T-helper 1 cell (primary cell): ENCODE measurements at places on chromosomes 6 and 20.
A peak's percentile ranks its signal among the peaks of the same experiment; 100 is the strongest.

GRCh38 chr20:14828459-14828858 is 491.0 kb upstream of the FLRT3 start:
- no peak for DNase-seq

DNA sequence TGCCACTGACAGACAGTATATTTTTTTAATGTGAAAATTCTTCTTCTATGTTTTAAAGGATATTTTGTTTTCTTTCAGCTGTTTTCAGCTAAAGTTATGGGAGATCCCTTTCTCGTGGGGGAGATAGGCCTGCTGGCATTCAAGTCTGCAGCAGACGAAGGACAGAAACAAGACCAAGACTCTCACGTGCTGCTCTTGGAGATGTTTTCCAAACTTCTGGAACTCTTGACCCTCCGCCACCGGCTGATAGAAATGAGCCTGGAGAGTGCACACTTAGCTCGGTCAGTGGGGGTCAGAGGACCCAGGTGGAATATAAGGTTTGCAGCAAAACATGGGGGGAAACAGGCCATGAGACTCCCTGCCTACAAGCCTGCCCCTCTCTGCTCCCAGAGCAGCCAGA is 120.5 kb downstream of the CD164 start:
- no peak for DNase-seq

- no peak for DNase-seq
Observed at GRCh38 chr20:44170816-44171410, 16.1 kb downstream of the JPH2 start.

DNA sequence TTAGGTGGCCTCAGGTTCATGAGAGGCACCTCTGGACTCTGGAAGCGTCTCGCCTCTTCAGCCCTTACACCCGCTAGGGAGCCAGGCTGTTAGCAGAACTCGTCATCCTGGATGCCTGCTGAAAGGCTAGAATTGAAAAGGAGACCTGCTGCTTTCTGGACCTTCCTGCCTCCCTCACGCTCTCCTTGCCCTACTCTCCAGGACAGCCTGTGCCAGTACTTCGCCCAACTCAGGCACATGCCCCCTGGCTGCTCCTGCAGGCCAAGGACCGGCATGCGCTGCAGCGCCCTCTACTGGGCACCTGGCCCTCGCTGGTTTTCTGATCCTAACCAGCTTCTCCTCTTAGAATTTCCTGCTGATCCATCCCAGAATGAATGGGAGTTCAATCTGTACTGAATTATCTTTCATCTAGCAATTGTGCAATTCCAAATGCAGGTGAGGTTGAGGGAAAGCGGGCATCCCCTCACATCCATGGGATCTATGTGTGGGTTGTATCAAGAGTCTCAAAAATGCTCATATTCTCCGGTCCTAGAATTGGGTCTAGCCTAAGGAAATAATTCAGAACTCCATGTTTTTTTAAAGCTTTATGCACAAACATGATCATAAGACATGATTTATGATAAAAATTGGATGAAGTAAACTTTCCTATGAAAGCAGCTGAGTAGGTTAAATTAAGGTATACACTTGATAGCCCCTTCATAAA is 78.0 kb downstream of the PTPN1 start:
- DNase-seq = peak; percentile 62

- DNase-seq = peak; percentile 17
Observed at GRCh38 chr20:25296094-25297093, 48.5 kb downstream of the PYGB start.

GRCh38 chr20:41960166-41960565 is 342.0 kb upstream of the CHD6 start:
- DNase-seq = no peak
